ENCODE measurements at places on chromosomes 7 and 10.

DNA sequence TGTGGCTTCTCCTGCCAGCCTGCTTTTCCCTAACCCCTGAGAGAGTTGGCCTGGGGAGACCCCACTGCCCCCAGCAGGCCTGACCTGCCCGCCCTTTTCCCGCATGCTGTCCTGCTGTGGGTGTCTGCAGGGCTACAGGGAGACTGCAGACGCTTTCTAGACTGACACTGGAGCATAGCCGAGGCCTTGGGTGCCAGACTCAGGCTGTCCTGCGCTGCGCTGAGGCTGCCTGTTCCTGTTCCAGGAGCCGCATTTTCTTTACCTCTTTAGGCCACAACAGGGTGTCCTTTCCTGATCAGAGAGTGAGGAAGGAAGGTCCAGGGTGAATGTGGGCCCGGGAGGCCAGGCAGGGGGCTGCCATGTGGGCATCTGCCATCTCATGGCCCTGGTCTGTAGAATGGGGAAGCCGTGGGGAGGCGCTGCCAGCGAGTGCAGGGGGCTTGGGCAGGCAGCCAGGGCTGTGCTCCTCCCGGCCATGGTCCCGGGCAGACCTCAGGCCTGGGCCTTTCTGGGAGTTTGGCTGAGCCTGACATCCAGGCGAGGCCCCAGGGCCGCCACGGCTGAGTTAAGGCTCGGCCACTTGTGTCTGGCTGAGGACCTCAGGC, 3.6 kb downstream of the PWWP2B start:
- no peak for DNase-seq

DNA sequence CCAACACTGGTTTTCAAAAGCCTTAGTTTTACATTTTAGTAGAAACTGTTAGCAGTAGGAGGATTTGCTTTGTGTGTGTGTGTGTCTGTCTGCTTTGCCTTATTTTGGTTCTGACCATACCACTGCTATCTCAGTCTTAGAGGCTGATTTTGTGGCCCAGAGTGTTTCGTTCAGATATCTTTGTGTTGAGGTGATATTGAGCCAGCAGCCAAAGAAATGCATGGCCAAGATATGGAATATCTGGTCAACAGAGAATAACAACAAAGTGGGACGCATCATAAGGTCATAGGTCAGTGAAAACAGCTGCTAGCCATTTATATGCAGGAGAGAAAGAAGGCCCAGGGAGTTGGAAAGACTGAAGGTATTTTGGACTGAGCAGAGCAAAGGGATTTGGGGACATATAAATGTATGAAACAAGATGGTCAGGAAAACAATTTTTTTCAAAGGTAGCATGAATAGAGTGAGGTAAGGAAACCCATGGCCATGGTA, 47.7 kb downstream of the KIAA1217 start:
- DNase-seq, result no peak

- no peak for DNase-seq
These were observed at the start of gene CDH23 for GRCh38 chr10:71396711-71397295. TSS of gene CDH23 (plus strand) at chr10:71396920. CDS start at chr10:71439832, 42,912 bp downstream.

- no peak for DNase-seq
These were observed 100.3 kb downstream of the CTBP2 start for GRCh38 chr10:125060026-125060425.

- DNase-seq, result no peak
These were observed 94.9 kb downstream of the STRA8 start for GRCh38 chr7:135328526-135328925.

DNA sequence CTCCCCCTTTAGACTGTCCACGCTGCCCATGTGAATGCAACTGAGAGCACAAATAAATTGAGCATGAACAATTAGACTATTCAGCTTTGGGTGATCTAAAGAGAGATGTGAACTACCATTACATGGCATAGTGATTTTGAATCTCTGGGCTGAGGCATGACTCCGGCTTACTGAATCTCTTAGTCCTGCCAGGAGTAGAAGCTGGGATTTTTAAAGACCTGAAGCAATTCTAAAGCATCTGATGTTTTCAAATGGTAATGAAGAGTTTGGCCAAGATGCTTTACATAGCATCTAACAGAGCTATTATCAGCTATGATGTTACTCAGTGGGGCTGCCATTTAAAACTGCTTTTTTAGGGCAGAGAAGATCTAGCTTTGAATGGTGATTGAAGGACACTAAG, 1059.1 kb downstream of the SORCS3 start:
- DNase-seq, result no peak

DNA sequence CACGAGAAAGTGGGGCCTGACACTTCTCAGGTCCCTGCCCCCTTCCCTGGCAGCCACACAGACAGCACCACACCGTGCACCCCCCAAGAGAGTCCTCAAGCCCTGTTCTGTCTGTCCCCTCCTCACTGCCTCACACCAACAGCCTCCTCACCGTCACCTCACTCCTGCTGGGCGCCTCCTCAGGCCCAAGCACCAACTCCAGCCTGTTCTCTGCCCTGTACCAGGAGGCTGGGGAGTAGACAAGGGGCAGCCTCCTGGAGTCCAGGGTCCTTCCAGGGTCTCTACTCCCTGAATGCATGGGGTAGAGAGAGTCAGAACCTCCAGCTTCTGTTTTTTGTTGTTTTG, 26.9 kb upstream of the ELN start:
- no peak for DNase-seq

GRCh38 chr10:96673318-96674099, 46.8 kb downstream of the PIK3AP1 start:
- no peak for DNase-seq

DNA sequence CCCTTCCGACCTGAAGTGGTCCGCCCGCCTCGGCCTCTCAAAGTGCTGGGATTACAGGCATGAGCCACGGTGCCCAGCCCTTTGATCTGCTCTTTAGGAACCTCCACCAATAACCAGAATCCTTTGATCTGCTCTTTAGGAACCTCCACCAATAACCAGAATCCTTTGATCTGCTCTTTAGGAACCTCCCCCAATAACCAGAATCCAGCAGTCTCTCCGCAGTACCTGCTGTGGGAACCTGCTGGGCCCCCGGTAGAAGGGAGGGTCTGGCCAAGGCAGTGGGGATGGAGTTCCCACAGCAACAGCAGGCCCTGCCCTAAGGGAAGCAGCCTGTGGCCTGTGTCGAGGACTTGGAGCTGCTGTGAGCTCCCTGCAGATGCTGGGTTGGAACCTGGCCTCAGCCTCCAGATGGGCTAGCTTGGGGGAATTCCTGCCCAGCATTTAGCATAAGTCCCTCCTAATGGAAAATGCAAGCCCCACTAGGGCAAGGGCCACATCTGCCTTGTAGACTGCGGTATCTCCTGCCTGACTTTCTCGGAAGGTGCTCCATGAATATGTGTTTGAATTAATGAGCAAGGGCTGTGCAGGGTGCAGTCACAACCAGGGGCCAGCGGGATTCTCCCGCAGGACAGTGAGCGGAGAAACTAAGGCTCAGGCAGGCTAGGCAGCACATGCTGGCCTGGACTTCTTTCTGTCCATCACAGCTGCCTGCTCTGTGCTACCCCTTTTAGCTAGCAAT, 165.8 kb downstream of the UBE2H start:
- DNase-seq, result no peak

GRCh38 chr7:14258441-14258840, 269.0 kb upstream of the ETV1 start:
- no peak for DNase-seq

DNA sequence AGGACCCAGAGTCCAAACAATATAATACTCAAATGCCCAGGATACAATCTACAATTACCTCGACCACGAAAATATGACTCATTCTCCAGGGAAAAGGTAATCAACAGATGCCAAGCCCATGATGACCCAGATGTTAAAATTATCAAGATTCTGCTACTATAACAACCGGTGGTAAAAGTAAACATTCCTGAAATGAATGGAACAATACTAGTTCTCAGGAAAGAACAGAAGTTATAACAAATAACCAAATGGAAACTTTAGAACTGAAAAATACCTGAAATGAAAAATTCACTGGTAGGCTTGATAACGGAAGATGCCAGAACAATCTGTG, 34.1 kb upstream of the GUSB start:
- no peak for DNase-seq

DNA sequence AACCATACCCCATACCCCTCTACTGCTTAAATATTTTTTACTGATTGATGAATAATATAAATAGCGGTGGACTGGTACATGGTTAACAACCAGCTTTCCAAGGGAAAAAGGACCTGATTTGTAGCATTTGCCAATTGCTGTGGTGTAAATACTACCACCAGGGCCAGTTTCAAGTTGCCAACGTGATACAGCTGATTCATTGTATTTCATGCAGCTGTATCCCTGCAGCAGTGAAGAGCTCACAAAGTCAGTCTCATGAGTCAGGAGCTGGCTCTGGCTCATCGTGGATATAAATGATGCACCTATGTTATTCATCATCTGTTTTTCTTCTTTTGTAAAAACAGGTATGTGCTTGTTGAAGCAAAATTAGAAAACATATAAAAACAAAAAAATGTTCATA, 15.2 kb downstream of the CALML5 start:
- DNase-seq, result no peak

- DNase-seq, result no peak
These were observed 14.7 kb downstream of the FKBP6 start for GRCh38 chr7:73342645-73343044.

DNA sequence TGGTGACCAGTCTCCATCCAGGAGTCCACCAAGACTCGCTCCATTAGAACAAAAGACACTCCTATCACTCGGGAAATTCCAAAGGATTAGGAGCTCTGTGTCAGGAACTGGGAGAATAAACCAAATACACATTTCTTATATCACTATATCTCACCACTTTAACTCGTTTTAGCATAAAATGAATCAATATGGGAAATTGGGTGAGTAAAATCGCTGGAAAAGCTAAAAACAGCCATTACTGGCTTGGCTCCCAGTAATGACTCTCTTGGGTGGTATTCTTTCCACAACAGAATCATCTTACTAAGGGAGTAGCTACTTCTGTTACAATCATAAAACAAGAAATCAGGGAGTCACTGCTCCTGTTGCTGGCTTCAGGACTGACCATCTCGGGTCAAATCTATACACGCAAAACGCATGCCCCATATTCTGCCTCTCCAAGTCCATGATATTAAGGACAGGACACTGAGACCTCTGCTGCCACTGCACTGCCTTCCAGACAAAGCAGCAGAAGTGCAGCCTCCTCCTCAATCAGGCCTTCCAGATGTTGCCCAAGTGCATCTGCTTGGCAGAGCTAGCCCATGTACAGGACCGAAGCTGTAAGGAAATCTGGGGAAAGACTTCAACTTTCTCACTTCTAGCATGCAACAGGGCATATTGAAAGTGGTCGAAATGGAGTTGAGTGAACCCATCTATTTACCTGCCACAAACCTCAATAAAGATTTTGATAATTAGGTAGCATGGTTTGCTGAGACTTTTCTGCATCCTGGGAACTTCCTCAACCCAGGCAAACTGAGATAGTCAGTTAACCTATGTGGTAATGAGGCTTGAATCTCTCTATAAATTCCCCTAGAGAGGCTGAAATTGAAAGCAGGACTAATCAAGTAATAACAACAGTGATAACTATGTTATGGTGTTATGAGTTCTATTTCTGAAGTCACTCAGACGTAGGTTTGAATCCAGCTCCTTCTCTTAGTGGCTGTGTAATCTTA, 14.4 kb upstream of the PANK1 start:
- DNase-seq, result no peak

GRCh38 chr7:26520483-26520882, 228.8 kb downstream of the SNX10 start:
- DNase-seq, result no peak

GRCh38 chr7:48887500-48887899, 36.8 kb upstream of the CDC14C start:
- DNase-seq, result no peak

- DNase-seq, result no peak
These were observed 120.6 kb downstream of the TMEM26 start for GRCh38 chr10:61332581-61332980.

DNA sequence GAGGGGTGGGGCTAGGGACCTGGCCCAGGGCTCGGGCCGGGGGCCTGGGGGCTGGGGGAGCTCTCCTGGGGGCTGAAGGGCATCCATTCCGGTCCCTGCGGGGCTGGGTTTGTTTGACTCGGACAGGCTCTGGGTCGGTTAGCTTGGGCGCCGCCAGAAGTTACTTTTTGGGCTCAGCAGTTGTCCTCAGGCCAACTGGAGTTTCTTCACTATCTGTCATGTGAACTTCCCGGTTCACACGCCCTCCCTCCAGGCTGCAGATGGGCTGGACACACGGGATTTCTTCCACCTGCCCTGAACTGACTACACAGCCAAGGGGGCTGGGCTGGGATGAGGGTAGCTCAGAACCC, 3.8 kb downstream of the SLC4A2 start:
- DNase-seq, result no peak

DNA sequence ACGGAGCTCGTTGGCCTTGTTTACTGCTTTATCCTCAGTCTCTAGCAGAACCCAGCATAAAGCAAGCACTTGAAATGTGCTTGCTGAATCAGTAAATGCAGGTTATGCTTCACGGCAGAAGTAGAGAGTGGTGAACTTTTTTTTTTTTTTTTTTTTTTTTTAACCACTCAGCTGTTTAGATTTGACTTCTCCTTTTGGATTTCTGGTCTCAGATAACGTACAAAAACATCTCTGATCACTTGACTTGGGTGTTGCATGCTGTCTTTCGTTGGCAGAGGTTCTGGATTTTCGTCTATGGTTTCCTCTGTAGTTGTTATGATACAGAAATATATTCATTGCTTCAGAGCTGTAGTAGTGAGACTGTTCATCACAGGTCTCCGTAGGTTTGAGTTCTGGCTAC, 242.5 kb upstream of the HABP2 start:
- no peak for DNase-seq

GRCh38 chr10:132461683-132462231, 64.8 kb downstream of the PWWP2B start:
- no peak for DNase-seq

- no peak for DNase-seq
These were observed 333.9 kb upstream of the SMIM30 start for GRCh38 chr7:113452245-113452644.

DNA sequence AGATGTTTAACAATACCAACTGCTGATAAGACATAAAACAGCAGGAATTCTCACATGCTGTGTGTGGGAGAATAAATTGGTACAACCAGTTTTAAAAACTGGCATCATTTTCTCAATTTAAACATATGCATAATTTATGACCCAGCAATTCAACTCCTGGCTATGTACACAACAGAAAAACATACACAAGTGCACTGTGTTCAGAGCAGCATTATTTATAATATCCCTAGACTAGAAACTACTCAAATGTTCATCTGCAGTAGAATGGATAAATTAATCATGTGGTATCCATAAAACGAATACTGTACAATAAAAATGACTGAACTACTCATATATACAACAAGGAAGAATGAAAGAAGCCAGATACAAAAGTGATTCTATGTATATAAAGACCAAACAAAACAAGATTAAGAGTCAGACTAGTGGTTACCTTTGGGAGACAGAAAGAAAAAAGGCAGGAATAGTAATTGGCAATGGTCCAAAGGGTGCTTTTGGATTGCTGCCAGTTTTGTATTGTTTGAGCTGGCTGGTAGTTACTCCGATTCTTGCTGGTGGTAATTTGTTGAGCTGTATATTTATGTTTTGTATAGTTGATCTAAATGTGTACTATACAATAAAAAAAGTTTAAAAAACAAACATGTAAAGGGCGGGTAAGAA, 306.0 kb downstream of the TFEC start:
- DNase-seq, result no peak

- DNase-seq, result no peak
These were observed 191.7 kb upstream of the MTPN start for GRCh38 chr7:136168821-136169220.

GRCh38 chr10:118669020-118669791, 73.8 kb upstream of the PRLHR start:
- no peak for DNase-seq
